ENCODE measurements at places on chromosomes 7 and 10.

DNA sequence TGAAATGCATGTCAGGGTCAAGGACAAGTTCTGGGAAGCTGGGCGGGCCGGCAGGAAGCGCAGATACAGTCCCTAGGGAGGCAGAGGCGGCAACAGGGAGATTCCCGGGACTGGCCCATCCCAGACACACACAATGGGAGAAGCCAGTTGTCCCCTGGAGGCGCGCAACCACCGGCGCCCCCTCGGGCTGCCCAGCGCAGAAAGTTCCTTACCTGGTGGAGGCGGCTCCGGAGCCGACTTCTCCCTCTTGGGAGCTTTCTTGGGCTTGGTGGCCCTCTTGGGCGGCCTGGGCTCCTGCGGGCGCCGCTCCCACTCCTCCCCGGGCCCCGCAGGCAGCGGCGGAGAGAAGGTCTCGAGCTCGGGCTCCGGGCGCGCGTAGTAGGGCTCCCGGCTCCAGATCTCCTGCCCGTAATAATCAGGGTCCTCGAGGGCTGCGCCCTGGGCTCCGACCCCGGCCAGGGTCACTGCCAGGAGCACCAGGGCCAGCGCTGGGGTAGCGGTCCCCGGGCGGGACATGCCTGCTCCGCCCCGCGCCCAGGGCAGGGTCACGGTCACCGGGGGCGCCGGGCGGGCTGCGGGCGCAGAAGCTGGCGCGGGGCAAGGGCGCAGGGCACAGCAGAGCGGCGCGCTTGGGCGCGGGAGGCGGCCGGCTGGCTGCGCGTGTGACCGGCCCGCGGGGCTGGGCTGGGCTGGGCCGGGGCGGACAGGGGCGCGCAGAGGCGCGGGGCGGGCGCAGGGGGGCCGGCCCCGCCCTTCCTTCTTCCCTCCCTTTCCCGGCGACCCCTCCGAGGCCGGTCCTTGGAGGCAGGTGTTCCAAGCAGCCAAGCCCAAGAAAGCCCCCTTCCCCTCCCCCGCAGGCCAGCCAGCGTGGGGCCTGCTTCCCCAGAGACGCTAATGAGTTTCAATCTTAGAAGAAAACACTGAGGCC, at the start of gene CPXM2:
CPXM2 (minus strand) TSS at position 664 of the 928 bp plus-strand sequence; CDS start at position 516, 148 bp downstream.
- no peak for DNase-seq

DNA sequence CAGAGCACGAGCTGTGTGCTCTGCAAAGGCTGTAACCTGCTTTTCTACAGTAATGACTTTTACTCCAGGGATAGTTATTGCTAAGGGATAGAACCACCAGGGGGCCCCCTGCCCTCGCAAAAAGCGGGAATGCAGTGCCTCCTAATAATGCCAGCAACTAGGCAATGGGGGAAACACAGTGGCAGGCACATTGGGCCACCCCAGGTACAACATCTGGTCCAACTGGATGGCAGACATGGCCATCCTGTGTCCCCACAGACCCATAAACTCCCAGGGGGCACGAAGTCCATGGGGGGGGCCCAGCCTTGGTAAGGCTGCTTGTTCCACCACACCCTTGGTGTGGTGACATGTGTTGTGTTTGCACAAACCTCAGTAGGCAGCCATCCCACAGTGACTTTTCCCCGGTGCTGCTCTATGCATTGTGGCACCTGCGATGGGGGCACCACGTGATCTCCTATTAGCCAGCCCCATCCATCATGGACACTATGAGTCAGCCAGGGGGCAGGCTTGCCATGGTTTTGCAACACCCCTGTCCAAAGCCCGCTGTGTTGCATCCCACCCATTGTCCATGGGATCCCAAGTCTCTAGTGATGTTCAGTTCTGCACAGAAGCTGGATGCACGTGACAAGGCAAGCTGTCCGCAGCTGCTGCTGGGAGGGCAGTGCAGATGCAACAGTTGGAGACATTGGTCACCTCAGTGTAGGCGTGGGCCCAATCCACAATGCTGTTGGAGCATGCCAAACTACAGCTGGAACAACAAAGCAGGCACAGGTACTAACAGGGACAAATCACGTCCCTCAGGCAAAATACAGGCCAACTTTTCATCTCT, 84.0 kb downstream of the ANLN start:
- no peak for DNase-seq

GRCh38 chr10:68301301-68301700, 30.6 kb upstream of the HNRNPH3 start:
- DNase-seq = no peak

DNA sequence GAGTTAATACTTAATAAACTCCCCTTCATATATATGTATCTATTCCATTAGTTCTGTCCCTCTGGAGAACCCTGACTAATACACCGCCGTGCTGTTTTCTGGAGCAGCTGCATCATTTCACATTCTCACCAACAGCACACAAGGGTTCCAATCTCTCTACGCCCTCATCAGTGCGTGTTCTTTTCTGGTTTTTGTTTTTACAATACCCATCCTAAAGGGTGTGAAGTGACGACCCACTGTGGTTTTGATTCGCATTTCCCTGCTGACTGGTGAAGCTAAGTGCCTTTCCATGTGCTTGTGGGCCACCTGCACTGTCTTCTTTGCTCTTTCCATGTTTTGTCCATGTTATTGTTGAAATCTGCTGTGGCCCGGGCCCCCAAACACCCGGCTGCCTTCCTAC, 11.0 kb upstream of the INSIG1 start:
- DNase-seq = no peak

GRCh38 chr7:3980300-3980643, 679.2 kb downstream of the SDK1 start:
- no peak for DNase-seq
